Stimulated activated CD8-positive, alpha-beta memory T cell treated with anti-CD3 and anti-CD28 coated beads, Interleukin-7, amount 100 ng/mL, for 24 hours (primary cell): ENCODE measurements at places on chromosomes 12 and 14.

DNA sequence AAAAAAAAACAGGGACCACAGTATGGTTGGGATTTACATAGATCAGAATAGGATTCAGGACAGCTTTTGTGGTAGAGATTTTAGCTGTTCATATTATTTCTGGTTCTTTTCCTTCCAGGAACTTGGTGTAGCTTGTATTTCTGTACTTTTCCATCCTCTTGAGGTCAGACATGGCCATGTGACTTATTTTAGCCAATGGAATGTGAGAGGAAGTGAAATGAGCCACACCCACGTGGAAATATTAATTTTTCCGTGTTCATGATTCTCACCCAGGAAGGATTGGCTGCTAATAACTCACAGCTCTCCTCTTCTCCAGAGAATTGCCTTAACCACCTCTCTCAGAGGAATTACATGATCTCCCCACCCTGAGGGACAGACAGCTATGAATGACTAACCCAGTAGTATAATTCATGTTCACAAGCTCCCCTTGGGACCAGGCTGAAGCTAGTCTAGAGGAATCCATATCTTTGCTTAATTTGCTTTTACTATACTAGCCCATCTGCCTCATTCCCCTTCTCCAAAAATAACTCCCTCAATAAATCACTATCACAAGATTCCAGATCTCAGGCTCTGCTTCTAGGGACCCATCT, 340.4 kb downstream of the NUAK1 start:
- DNase-seq = no peak

GRCh38 chr12:28177461-28177860, 12.8 kb upstream of the CCDC91 start:
- no peak for DNase-seq

- no peak for DNase-seq
Measured at GRCh38 chr12:105978276-105978675, 160.5 kb downstream of the NUAK1 start.

DNA sequence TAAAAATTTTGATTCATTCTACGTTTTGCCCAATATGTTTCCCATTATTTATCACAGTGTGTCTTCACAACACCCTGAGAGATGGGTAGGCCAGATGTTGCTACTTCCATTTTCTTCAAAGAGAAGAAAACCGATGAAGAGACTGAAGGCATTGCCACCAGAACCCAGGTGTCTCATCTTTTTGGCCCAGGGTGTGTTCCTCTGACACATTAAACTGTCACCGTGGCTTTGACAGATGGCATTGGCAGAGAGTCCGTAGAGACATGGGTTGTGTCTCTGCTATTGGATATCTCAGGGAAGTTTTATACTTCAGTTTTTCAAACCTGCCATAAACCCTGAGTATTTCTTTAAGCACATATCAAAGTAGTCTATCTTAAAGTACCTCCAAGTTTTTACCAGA, 11.3 kb upstream of the NUDT4 start:
- no peak for DNase-seq

GRCh38 chr14:74245292-74245691, 6.0 kb downstream of the VSX2 start:
- no peak for DNase-seq

DNA sequence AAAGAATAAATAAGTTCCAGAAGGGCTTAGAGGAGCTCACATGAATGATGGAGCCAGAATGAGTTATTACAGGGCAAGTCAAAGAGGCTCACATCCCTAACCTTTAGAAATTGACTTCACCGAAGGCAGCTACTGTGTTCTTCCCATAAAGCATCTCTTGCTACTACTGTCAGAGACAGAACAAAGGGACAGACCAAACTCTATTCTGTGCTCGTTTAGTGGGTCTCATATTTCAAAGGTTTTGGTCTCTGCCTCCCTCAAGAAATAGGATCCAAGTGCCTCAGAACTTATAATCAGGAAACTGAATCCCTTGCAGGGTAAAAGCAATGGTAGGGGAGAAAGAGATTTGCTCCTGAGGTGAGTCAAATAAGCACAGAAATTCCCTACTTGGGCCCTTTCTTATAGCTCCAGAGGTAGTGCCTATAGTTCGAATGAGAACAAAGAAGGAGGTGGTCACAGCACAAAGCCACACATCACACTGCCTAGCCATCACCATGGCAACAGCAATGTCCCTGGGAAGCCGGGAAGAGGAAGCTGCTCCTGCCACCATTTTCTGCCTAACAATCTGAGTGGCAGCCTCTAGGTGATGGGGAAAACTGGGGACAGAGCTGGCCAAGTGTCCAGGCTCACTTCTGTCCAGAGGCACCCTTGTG, 294.9 kb downstream of the FOXN3 start:
- DNase-seq = no peak

DNA sequence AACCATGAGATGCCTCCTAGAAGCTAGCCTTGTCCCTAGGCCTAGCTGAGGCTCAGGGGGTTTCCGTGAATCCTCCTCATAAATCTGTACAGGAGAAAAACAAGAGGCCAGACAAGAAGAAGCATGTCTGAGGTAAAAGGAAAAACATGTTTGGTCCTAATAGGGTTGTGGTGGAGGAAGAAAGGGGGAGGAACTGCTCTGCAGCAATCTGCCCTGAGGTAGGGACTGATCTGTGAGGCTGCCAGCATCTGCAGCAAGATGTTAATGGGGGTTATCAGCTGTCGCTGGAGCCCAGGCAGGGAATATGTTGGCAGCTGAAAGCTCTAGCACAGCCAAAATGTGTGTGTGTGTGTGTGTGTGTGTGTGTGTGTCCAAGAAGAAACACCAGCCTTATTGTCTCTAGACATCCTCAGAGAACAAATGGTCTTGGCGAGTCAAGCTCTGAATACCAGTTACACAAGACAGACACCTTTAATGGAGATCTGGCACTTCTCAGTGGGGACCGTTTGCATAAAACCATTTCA, 218.5 kb downstream of the NUAK1 start:
- DNase-seq = no peak
